ENCODE measurements at places on chromosomes 16 and 17.

GRCh38 chr16:79316004-79316458 lies 284.5 kb downstream of the MAF start:
- no peak for DNase-seq

DNA sequence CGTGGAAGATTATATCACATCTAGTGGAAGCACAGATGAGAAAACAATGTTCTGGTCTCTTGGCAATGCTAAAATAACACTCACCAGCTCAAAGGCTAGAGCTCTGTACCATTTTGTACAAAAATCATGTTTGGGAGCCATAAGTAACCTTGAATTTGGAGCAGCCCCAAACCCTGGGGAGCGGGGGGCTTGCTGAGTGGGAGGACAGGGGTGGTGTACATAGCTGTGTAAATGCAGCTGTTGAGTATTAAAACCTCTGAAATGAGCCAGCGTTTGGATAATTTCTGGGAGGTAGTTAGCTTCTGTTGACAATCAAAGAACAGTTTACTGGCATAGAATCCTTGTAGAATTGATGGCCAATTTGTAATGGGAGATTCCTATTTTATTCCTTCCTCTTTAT lies 4.3 kb downstream of the MYH8 start:
- DNase-seq, result no peak

- DNase-seq, result peak; percentile 86
Measured at GRCh38 chr16:11328172-11329070, 16.8 kb upstream of the RMI2 start.

DNA sequence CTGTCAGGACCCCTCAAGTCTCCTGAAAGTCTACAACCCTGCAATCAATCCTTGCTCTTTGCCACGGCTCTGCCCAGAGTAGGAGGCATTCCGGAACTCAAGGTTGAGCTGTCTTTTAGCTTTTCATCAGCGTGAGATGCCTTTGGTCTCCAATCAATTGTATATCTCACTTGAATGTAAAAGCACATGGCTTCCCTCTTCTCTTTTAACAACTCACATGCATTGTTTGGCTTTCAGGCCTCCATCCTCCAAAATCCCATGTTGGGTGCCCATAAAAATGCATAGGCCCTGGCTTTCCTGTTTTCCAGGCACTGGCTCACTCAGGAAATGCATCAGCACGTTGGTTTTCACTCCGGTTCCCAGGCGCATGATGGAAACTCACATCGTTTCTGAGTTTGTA lies 64.0 kb upstream of the FOXF1 start:
- no peak for DNase-seq

- DNase-seq, result no peak
Measured at GRCh38 chr17:41835214-41835799, 725 bp downstream of the NT5C3B start.

DNA sequence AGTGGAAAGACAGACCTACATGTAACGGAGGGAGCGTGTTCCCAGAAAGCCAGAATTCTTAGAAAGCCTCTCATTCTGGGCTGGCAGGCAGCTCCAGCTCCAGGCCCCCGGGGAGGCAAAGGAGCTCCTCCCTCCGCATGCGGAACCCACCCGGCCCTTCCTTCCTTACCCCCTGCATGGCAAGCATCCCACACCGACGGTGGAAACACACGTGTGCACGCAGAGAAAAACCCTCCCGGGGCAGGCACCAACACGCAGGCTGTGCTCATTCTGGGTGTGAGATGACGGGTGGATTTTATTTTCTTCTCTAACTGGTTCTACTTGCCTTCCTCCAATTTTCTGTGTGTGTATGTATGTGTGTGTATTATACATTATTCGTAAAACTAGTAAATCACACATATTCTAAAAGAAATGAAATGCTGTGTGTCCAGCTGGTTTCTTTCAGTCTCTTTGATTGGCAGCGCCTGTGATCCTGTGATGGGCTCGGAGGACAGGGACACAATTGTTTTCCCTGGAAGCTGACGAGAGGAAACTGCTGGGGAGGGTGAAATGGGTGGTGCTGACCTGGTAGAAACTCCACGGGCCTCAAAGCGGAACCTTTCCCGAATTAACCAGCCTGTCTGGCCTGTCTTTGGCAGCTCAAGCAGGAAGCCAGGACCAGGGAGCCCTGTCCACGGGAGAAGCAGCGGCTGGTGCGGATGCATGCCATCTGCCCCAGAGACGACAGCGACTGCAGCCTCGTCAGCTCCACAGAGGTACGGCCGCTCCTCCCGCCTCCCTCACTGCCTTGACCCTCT lies 22.2 kb downstream of the CARD14 start:
- DNase-seq, result no peak

DNA sequence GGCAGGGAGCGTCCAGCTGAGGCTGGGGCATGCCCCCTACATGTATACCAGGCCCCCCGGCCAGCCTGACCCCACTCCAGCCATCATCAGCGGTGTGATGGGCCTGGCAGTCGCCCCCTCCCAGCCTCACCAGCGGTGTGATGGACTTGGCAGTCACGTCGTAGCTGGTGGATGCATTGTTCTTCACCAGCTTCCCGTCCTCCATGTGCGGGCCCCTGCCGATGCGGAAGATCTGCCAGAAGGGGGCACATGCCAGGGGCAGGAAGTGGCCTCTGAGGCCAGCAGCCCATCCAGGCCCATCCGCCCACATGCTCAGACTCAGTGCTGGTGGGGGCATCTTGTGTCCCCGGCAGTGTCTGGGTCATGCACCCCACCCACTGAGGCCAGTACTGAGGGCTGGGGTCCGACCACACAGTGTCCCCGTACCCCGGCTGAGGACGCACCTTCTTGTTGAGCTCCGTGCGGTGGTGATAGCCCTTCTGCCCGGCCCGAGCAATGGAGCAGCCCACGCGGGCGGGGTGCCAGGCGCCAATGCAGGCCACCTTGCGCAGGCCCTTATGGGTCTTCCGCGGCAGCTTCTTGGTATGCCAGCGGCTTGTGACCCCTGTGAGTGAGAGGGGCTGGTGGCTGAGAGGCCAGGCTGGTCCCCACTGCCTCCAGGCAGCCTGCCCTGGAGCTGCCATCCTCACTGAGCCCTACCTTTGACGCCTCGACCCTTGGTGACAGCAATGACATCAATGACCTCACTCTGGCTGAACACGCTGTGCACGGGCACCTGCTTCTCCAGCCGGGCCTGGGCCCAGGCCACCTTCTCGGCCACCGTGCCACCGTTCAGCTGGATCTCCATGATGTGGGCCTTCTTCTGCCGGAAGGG lies 3.7 kb upstream of the MSRB1 start:
- no peak for DNase-seq

DNA sequence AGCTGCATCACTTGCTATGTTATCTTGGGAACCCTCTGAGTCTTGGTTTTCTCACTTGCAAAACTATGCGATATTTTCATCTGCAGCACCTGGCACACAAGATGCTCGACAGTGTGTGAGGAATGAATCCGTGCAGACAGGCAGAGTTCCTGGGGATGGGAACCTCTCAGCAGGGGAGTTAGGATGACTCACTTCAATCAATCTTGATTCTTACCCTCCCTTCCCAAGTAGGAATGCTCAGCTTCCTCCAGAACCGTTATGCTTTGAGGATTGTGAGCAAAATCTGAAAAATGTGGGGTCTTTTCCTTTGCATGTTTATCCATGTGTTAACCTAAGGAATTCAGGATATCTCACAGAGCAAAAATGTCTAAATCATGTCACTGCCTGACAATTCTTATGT lies 68.9 kb upstream of the HNF1B start:
- peak; percentile 99 for DNase-seq

- no peak for DNase-seq
Measured at GRCh38 chr16:89037261-89038152, 56.1 kb upstream of the ACSF3 start.

GRCh38 chr17:17537311-17538099 lies 41.3 kb upstream of the RASD1 start:
- DNase-seq, result no peak

- DNase-seq, result peak; percentile 1
Measured at GRCh38 chr16:28258567-28258966, 33.8 kb upstream of the SBK1 start.

DNA sequence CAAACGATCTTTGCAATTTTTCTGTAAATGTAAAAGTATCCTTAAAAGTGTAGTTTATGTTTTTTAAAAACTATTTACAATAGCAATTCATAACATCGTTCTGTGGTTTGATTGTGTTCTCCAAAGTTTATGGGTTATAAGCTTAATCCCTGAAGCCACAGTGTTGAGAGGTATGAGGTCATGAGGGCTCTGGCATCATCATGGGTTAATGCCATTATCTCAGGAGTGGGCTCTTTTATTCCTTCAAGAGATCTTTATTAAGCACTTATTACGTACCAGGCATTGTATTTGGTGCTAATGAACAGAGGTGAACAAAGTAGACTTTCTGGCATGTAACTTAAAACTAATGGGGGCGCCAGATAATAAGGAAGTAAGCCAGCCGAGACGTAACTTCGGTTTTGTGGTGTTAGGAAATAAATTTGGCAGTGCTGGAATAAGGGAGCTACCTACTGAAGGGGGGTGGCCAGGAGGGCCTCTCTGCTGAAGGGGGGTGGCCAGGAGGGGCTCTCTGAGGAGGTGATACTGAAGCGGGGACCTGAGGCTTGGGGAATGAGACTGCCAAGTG lies 158.1 kb downstream of the VPS53 start:
- no peak for DNase-seq

GRCh38 chr17:80092959-80093358 lies 8.4 kb upstream of the GAA start:
- DNase-seq, result no peak

GRCh38 chr16:55565086-55565485 lies 1.4 kb upstream of the CAPNS2 start:
- DNase-seq, result no peak

- DNase-seq, result no peak
Measured at GRCh38 chr17:19344311-19345066, 18.0 kb downstream of the B9D1 start.

- no peak for DNase-seq
Measured at GRCh38 chr16:11624205-11624604, 37.5 kb upstream of the LITAF start.

DNA sequence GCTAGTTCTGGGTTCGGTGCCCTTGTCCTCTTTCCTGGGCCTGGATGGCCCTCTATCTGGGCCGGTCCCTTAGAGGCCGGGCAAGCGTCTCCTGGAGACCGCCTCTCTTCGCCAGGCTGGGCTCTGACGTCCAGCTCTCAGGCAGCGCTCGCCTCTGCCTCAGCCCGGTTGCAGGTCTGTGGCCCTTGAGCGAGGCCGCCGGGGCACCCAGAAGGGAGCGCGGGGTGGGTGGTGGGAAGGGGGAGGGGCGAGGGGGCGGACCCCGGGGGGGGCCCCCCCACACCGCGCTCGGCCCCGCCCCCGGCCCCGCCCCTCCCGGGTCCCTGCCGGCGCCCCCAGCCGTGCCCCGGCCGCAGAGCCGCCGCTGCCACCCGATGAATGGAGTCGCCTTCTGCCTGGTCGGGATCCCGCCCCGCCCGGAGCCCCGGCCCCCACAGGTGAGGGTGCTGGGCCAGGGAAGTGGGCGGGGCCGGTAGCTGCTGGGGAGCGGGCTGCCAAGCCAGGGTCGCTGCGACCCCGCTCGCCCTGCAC lies at the start of gene ARHGAP23:
Gene ARHGAP23, plus strand, starts transcription at position 353 of the 531 bp plus-strand sequence. Its CDS starts 22 bp downstream, at position 375.
- peak; percentile 63 for DNase-seq

GRCh38 chr17:37742762-37743611 lies 1.9 kb downstream of the HNF1B start:
- DNase-seq, result no peak

GRCh38 chr16:4734730-4735535 lies 596 bp downstream of the DNAAF8 start:
- peak; percentile 69 for DNase-seq

- no peak for DNase-seq
Measured at GRCh38 chr17:76671912-76672262, 28.3 kb upstream of the ST6GALNAC1 start.

- no peak for DNase-seq
Measured at GRCh38 chr16:84868328-84868727, 48.5 kb downstream of the CRISPLD2 start.

DNA sequence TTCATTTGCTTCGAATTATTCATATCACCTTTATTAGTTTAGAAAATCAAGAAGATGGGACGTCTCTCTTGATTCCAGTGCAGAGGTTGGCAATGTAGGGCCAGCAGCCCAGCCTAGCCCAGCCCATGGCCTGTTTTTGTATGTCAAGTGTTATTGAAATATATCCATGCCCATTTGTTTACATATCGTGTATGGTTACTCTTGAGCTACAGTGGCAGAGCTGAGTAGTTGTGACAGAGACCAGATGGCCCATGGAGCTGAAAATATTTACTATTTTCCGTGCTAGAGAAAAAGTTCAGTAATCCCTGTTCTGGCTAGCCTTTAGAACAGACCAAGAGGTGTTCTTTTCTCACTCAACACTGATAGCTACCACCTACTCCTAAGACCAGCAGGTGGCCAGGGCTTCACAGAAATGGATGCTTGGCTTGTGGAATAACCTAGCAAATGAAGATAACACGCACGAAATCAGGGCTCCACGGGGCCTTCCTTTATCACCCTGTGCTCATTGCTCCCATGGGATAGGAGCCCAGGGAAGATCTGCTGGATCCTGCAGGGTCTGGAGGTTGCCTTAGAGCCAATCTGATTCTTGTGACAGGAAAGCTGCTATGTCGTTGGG lies 123.2 kb upstream of the ANKFN1 start:
- no peak for DNase-seq

- DNase-seq, result no peak
Measured at GRCh38 chr17:71496552-71496951, 624.3 kb upstream of the SOX9 start.

DNA sequence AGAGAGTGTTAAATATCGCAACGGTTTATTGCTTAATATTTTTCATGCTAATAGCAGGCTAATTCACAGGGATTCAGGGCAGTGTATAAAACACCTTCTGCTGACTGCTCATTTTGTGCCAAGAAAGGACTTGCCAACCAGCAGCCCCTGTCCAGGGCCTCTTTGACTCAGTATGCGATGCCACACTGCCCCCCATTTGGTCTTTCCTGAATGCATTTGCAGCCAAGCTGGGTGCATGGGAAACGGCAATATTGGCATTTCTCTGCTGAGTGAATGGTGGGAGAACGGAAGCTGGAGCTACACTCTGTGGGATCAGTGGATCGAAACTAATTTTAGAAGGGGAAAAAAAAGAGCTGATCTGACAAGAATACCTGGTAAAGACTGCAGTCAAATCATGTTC lies 152.9 kb upstream of the C16orf82 start:
- DNase-seq, result no peak
